Muscle of leg (tissue), 16 donors: ENCODE measurements at places on chromosomes 3 and 15. TPM values are rescaled to one million over a fixed set of nuclear protein-coding genes. Genes with fewer than 3 reads are reported as not detected.

DNA sequence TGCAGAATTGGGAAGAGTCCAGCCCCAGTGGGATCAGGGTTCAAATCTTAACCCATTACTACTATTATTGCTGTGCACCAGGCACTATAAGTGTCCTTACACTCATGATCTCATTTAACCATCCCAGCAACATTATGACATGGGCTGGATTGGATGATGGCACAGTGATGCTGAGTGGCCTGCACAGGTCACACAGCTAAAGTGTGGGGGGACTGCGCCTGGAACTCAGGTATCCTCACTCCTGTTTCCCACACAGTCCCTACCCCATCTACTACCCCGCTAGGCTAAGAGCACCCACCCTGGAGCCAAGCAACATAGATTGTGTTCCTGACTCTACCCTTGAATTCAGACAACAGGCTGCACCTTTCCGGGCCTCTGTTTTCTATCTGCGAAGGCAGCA, 16.0 kb downstream of the WNT5A start:
- no peak for DNase-seq
- no peak overlapping the region for H3K4me3 ChIP-seq
- no peaks in the 10 kb centered on the region for H3K4me1 ChIP-seq
- no peaks in the 10 kb centered on the region for H3K27me3 ChIP-seq
- no peak overlapping the region for H3K27ac ChIP-seq

DNA sequence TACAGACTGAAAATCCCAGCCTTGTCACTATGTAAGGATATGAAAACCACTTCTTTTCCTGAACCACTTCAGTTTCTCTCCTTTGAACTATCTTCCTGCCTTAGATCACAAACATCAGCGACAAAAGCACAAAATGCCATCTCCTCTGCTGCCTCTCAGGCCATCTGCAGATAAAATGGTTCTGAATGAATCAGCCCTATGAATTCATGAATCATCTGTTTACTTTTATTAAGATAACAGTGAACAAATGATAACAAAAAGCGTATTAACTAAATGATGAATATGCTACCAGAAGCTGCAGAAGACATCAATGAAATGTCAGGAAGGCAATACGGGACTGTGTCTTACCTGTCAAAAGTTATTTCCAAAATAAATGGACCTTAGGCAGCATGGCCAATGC, 928.1 kb downstream of the ROBO1 start:
- H3K4me3 ChIP-seq: no peak overlapping the region
- H3K27me3 ChIP-seq: no peaks in the 10 kb centered on the region
- no peak for DNase-seq
- no peaks in the 10 kb centered on the region for H3K36me3 ChIP-seq
- H3K27ac ChIP-seq: no peak overlapping the region
- no peaks in the 10 kb centered on the region for H3K4me1 ChIP-seq

GRCh38 chr3:32440611-32441350, 49.1 kb downstream of the CMTM7 start:
- H3K4me3 ChIP-seq: no peak overlapping the region
- no peaks in the 10 kb centered on the region for H3K27me3 ChIP-seq
- no peak for DNase-seq
- H3K36me3 ChIP-seq: peaks cover 3% of the 10 kb centered on the region

- DNase-seq: no peak
- H3K4me3 ChIP-seq: no peak overlapping the region
- H3K4me1 ChIP-seq: peaks cover 5% of the 10 kb centered on the region
- H3K27ac ChIP-seq: no peak overlapping the region
- no peaks in the 10 kb centered on the region for H3K36me3 ChIP-seq
Observed at GRCh38 chr3:66196633-66197032, 24.2 kb upstream of the SLC25A26 start.

DNA sequence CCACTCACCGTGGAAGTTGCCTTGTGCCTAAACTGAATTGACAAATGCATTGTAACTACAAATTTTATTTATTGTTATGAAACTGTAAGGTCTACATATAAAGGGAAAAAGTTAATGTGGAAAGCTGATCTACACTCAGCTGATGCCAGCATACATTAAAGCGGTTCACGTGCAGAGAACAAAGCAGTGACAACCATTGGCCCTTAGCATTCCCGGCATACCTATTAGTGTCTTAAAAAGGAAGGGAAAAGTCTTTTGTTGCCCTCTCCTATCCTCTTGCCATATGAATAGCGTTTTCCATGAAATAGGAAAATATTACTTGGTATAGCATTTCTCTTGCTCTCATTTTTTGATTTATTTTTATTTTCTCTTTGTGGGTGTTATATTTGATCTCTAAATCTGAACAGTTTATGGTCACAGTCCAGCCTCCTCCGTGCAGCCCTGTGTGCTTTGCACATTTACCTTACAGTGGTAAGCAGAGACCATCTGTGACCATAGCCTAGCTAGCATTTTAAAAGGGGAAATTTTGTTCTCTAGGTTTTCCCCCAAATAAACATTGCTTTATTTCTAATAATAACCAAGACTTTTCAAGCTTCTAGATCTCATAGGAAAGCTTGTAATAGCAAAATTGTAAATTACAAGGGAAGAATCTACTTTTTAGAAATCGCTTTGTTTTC, 89.7 kb upstream of the CGNL1 start:
- H3K4me3 ChIP-seq: no peak overlapping the region
- H3K36me3 ChIP-seq: peaks cover 44% of the 10 kb centered on the region
- H3K4me1 ChIP-seq: no peaks in the 10 kb centered on the region
- no peak for DNase-seq
- H3K27me3 ChIP-seq: no peaks in the 10 kb centered on the region
- no peak overlapping the region for H3K27ac ChIP-seq

Gene FGD5
- total RNA-seq: 14.1 TPM

Gene ANKRD63
- 0.22 TPM for total RNA-seq

Gene DUOXA2
- total RNA-seq: not detected

Gene IL20RB
- 0.84 TPM for total RNA-seq
